ENCODE measurements at places on chromosomes 6 and 20. TPM values are rescaled to one million over a fixed set of nuclear protein-coding genes. Genes with fewer than 3 reads are reported as not detected.
A peak's percentile ranks its signal among the peaks of the same experiment; 100 is the strongest.

The MUCL3 gene
- total RNA-seq, result not detected

DNA sequence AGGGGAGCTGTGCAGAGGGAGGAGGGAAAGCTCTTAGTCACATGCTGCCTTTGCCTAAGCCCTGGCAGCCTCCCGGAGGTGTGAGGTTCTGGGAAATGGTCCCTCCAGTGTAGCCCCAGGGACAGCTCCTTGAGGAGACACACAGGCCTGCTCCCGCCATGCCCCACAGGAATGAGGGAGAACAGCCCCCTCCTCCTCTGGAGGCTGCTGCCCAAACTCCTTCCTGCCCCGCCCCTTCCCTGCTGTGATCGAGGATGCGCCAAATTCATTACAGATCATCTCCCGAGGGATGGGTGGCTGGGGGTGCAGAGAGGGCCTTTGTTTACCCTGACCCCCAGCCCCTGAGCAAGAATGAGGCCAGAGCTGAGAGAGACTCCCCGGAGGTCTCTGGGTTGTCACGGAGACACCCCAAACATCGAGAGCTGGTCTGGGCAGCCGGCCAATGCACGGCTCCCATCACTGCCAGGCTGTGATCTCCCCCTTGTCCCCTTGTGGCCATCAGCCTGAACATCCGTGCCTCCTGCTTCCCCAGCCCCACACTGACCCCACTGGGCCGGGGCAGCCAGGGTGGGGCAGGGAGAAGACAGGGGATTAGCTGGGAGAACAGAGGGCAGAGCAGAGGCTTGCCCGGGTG, 8.4 kb downstream of the CYP21A2 start:
- DNase-seq, result peak; percentile 69

- no peak for DNase-seq
These were observed 9.7 kb downstream of the GHRH start for GRCh38 chr20:37251825-37252477.

The TXLNB gene
- 125 TPM for total RNA-seq

DNA sequence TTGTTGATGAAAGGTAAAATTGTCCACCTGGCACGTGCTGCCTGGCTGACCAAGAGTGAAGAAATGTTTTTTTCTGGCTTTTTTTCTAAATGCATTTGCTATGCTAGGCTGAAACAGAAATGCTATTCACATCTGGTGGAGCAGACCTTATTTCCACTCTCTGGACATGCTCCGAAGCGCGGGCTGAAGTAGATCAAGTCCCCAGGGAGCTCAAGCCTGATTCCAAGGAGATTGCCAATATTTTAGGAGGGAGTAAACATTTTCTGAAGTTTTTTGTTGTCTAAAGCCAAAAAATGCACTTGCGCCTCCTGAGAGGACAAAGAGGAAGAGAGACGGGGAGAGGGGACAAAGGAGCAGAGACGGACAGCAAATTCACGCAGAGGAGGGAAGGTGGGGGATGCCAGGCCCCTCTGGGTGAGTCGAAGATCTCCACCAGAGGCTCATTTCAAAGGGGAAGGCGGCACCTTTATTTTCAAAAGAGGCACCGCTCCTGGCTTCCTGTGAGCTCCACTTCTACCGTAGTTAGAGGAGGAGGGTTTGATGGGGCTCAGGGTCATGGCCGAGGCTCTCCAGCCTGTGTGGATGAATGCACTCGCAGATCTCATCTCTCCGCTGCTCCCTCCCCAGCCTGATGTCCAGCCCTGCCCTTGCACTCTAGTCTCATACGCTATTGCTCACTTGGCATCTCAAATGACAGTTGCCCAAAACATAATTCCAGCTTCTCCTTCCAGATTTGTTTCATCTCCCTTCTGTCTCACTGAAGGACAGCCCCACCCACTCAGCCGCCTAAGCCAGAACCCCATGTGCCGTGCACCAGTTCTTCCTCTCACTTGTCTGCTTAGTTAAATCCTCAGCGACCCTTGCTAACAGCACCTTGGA, 23.1 kb upstream of the SMOC2 start:
- no peak for DNase-seq

GRCh38 chr6:148109732-148110131, 232.9 kb upstream of the SASH1 start:
- DNase-seq, result no peak

All from Right ventricle myocardium superior (tissue), 1 donor.